Esophagus squamous epithelium (tissue), 5 donors: ENCODE measurements at places on chromosomes 3 and 15.

GRCh38 chr3:40152482-40153133 lies 156.9 kb upstream of the EIF1B start:
- DNase-seq = no peak

DNA sequence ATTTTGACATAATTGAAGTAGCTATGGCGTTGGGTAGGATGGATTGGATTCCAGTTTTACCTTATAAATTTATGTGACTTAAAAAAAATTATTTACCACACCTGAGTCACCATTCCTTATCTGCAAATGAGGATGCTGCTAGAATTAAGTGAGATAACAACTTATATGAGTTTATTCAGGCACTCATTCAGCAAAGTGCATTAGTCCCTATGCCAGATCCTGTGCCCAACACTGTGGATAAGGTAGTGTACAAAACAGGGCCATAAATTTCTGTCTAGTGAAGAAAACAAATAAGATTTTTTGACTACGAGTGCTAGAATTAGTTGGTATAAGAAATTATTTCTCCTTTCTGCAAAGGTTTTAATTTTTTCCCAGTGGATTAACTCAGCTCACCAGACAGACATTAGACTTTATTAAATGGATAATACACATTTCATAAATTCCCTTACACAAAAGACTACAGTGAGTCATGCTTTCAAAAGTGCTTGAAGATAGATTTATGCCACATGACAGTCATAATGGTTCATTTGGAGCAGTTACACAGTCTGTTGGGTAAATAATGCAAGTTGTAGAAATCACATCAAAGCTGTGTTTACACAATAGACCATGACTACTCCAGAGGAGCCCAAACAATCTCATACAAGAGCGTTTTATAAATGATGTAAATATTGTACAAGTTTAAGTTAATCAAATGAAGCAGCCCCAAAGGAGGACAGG lies 129.9 kb upstream of the TGFBR2 start:
- no peak for DNase-seq

GRCh38 chr3:176941689-176942088 lies 255.6 kb downstream of the TBL1XR1 start:
- DNase-seq = no peak

GRCh38 chr3:197030379-197031314 lies 1.0 kb upstream of the MELTF start:
- no peak for DNase-seq

DNA sequence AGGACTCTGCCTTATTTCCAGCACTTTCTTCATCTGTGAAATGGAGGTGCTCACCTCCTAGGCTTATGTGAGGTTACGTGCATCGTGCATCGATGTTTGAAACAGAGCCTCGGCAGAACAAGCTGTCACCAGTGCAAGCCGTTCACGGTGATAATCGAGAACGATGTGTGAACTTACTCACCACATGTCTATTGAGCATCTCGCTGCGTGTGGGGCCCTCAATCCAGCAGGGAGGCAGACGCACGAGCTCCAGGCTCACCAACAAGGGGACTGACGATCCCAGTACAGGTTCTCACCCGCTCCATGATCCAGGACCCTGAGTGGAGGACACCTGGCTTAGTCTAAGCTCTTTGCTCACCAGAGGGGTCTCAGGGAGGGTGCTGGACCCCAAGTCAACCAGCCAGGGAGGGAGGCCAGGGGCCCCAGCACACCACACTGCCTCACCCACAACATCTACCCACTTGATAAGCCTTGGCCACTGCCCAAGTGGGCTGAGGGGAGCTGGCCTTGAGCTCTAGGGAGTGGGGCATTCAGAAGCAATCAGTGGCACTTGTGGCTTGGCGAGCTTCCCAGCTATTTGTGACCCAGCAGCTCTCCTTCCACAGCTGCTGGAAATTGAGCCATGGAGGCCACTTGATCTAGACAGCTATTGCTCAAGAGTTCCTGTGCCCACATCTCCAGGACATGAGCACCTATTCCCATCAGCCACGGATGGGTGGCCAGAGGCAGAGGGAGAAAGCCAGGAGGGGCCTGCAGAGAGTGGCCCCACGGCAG lies 34.4 kb upstream of the SLC6A1 start:
- DNase-seq = no peak

- DNase-seq = no peak
Observed at GRCh38 chr3:12345141-12345561, 56.3 kb downstream of the PPARG start.

GRCh38 chr3:15011174-15011573 lies 53.9 kb downstream of the MRPS25 start:
- DNase-seq = no peak

GRCh38 chr3:114464548-114464947 lies 170.7 kb downstream of the TIGIT start:
- DNase-seq = no peak

DNA sequence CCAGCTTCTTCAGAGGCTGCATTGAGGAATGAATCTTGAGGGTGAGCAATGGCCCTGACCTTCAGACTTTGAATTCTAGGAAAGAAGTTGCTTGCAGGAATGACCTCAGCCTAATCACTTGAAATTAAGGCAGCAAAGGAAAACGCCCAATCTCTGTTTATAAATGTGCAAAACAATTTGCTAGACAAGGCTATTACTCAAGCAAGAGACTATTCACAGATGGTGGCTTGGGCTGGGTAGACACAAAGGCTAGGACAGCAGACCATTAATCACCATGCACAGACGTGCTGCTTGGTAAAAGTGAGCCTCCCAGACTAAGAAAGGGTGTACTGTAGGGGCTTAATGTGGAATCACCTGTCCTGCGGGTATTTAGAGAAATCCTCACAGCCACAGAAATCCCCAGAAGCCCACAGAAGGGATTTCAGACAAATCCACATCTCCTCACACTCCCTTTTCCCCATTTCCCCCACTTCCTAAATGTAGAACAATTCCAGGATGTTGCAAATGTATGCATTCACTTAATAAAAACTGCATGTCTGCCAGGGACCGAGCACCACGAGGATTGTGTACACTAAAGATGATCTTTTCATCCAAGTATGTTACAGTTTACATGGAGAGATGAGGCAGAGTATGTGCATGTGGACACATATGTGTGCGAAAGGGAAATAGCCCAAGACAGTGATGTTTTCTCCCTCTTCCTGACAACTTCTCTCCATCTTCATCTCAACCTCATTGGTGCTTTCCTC lies 259.5 kb downstream of the THSD4 start:
- DNase-seq = no peak

DNA sequence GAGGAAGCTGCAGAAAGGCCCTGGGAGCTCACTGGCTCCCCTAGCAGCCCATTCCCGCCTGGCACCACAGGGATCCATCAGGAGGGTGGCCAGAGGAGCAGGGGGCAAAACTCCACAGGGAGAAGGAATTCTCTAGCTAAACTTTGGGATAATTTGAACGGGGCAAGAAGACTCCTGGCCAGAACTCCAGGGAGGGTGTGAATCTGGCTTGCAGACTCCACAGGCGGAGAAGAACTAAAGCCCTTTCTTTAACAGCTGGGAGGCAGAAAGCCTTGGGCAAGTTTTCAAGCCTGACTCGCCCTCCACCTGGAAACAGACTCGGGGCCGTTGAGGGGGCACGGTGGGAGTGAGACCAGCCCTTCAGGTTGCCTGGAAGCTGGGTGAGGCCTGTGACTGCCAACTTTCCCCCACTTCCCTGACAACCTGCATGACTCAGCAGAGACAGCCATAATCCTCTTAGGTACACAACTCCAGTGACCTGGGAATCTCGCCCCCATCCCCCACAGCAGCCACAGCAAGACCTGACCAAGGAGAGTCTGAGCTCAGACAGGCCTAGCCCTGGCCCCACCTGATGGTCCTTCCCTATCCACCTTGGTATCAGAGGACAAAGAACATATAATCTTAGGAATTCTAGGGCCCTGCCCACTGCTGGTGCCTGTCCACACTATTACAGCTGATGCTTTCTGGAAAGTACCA lies 28.6 kb downstream of the SLC27A2 start:
- no peak for DNase-seq
